ENCODE measurements at places on chromosomes 6 and 20.
A peak's percentile ranks its signal among the peaks of the same experiment; 100 is the strongest.

GRCh38 chr20:61464307-61465303, 212.5 kb downstream of the CDH4 start:
- no peak for DNase-seq

GRCh38 chr6:42963855-42964605, 3.5 kb downstream of the GNMT start:
- peak; percentile 56 for DNase-seq

- DNase-seq = no peak
Measured at GRCh38 chr6:6614983-6615349, 26.4 kb downstream of the LY86 start.

GRCh38 chr20:62732031-62732760, 23.6 kb downstream of the NTSR1 start:
- no peak for DNase-seq

GRCh38 chr6:159919800-159920199, 29.0 kb downstream of the MAS1 start:
- DNase-seq = no peak

- no peak for DNase-seq
Measured at GRCh38 chr6:168427184-168427583, 13.8 kb upstream of the SMOC2 start.

DNA sequence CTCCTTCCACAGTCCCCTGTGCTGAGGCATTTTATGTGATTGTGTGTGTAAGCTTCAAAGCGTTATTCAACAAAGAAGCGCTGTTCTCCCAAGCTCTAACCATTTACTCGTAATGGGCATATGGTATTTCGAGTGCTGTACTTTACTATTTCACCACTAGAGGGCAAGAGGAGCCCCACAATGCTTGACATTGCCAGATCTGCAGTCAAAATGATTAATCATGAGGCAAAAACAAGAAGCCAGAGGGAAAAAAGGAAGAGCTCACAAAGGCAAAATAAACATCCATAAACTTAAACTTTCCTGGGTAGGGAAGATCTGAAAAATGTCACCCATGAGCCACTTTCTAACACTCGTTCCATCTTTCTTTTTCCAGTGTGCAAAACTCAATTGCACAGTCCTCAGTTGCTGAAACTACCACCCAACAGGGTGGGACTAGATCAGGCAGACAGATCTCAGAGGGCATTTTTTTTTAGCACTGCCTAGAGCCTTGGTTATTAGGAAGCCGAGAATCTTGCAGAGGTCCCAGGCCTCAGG, 215.0 kb upstream of the PLCB4 start:
- DNase-seq = no peak

DNA sequence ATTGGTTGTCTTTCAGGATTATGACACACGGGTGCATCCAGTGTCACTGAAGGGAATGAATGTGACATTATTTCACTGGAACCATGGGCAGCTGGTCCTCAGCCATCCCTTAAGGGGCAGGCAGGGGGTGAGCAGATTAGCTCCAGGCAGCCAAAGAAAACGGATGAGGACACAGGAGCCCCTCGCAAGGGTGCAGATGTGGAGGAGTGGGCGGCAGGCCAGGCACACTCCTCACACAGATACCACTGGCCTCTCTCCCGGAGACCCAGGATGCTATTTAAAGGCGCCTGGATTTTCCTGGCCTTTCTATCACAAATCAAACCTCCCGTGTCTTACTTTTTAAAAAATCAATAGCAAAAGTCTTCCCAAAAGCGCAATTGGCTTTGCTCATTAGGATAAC, 210.4 kb downstream of the TAF4 start:
- no peak for DNase-seq

DNA sequence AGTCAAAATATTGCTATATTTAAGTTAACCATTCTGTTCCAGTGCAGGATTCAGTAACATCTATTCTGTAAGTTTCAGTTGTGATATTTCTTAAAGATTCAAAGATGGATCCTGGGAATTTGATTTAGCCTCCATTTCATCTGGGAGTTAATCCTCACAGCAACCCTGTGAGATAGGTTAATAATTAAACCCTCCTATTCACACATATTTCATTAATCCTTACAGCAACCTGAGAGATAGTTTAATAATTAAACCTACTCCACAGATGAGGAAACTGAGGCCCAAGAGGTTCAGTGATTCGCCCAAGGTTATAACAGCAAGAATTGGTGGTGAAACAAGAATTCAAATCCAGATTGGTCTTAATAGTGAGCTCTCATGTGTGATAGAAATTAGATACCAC, 10.9 kb upstream of the ZBTB2 start:
- no peak for DNase-seq

DNA sequence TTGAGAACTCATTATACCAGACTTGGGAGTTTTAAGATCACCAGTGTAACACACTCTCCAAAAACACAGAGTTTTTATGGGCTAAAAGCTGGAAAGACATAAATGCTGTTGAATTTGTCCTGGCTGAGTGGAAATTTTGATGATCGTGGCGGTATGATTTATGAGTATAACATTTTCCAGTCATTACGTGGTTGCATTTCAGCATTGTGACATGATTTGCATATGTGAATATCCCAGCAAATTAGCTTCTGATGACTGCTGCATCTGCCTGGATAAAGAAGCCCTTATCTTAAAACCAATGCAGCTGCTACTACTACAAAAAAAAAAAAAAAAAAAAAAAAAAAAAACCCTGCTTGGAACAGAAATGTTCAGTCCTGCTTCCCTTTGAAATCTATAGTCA, 850.9 kb downstream of the TFAP2A start:
- no peak for DNase-seq

DNA sequence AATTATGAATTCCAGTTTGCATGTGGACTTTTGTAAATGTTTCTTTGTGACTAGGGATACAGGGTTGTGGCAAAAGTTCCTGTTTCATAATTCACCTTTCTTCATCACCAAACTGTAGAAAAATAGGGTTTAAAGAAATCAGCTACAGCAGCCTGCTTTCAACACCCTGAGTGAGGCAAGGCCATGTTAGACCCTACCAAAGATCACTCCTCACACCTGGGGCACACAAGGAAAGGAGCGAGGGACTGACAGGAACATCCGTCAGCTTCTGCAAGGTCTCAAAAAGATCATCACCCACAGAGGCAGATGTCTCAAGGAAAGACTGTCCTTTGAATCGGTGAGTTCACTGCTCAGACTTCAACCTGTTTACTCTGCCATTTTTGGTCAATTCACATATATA, 10.5 kb upstream of the STX11 start:
- no peak for DNase-seq

DNA sequence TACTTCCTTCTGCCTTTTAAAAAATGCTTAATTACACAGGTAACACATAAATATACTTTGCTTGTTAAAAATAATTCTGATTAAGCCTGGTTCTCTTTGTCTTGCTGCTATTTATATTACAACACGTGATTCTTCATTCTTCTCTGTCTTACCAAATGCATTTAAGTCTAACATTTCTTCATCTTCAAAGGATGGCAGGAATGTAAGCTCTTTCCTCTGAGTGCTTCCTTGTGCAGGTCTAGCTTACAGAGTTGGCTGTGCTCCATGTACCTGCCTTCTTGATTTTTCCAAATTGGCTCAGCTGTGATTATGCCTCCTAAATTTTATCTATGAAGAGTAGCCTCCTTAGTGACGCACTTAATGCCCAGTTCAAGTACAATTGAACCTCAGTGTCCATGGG, 44.4 kb downstream of the RNF144B start:
- DNase-seq = no peak

GRCh38 chr6:30357678-30358540, 13.0 kb downstream of the RPP21 start:
- peak; percentile 67 for DNase-seq

DNA sequence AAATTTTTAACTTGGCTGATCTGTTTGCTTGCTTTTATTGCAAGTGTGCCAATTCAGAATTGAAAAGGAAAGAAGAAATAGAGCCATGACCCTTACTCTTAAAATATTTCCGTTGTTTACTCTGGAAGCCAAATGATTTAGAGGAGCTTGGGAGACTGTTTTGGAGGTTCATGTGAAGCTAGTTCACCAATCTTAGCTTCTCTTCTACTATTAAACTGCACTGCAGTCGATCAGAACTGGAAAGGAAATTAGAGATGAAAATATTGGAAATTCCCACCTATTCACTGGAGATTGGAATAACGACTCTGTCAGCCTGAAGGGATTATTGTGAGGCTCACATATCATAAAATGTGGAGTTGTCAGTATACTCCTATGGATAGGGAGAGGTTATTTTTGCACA, 81.8 kb downstream of the MLIP start:
- no peak for DNase-seq

GRCh38 chr20:62104791-62105345, 17.4 kb upstream of the LSM14B start:
- no peak for DNase-seq

DNA sequence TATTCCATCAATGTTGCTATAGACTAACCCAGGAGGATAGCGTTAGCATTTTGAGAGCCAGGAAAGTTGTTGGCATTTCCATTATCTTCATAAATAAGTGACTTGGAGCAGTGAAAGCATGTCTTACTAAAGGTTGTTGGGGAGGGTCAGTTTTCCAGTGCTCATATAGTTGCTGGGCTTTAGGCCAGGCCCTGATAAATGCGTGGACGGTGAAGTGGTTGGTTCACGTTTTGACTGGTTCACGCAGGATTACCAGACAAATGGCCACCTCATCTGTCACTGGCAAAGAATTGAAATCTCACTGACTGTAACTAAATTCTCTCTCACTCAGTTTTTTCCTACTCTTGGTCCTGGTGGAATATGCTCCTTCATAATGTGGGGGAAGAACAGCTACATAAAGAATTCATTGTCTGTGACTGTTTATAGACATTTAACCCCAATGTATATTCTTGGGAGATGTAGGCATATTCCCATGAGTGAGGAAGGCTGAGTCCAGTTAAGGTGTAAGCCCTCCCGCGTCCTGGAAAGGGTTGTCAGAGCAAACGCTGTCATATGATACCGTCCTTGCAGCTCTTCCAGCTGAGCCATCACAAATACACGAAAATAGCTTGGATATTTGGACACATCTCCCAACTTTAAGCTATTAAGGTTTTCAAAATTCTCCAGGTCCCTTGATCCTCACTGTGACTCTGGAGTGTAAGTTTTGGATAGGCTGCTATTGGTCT, 27.8 kb downstream of the LRRC1 start:
- no peak for DNase-seq

DNA sequence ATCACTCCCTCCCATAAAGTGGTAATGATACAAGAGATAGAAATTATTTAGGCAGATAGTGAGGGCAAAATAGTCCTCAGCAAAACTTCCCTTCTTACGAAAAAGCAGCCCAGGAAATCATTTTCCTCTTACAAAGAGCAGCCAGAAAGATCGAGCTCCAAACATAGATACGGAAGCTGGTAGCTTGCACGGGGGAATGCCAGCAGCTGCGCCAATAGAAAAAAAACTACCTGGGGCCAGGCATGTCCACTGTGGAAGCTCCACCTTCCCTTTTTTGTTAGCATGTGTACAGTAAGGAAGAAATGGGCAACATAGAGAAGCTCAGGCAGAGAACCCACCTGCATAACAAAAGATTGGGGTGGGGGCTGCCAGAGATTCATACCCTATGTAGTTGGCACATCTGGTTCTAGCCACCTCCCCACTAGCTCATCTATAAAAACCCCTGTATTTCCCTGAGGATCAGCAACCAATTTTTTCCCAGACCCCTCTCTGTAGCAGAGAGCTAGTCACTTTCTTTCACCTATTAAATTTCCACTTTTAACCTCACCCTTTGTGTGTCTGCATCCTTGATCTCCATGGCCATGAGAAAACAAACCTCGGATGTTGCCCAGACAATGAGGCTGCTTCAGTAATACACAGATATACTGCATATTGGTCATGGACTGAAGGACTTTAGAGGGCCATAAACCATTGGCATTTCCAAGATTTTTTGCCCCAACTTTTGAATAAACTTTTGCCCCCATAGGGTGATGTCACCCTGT, 52.1 kb downstream of the SOD2 start:
- DNase-seq = no peak

DNA sequence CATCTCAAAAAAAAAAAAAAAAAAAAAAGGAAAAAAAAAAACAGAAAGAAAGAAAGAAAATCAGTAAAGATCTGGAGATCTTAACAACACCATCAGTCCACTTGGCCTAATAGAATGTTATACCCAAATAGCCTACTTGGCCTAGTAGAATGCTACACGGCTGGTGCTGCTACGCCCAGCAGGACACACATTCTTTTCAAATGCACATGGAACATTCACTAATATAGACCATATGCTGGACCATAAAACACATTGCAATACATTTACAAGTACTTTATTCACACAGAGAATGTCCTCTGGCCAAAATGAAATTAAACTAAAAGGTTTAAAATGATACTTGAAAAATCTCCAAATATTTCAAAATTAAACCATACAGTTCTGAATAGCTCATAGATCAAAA, 80.0 kb upstream of the TNFAIP3 start:
- DNase-seq = no peak
